Cortex of kidney (tissue), 1 donor: ENCODE measurements at places on chromosomes 16 and 17.

DNA sequence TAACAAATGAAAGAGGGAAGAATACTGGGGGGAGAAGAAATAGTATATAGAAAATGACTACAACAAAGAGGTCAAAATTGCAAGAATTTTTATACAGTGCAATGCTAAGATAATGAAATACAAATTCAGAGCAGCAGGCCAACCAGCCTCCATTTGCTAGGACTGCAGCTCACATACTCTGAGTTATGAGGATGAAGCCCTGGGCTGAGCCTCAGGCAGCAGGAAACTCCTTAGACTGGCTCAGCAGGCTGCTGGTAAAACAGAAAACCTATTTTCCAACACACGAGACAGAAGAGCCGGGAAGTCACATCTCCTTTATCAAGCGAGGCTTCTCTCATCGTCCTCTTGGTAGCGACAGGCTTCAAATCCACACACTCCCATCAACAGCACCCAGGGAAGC is 296.5 kb downstream of the SLC39A11 start:
- DNase-seq, result no peak

DNA sequence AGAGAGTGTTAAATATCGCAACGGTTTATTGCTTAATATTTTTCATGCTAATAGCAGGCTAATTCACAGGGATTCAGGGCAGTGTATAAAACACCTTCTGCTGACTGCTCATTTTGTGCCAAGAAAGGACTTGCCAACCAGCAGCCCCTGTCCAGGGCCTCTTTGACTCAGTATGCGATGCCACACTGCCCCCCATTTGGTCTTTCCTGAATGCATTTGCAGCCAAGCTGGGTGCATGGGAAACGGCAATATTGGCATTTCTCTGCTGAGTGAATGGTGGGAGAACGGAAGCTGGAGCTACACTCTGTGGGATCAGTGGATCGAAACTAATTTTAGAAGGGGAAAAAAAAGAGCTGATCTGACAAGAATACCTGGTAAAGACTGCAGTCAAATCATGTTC is 152.9 kb upstream of the C16orf82 start:
- no peak for DNase-seq

DNA sequence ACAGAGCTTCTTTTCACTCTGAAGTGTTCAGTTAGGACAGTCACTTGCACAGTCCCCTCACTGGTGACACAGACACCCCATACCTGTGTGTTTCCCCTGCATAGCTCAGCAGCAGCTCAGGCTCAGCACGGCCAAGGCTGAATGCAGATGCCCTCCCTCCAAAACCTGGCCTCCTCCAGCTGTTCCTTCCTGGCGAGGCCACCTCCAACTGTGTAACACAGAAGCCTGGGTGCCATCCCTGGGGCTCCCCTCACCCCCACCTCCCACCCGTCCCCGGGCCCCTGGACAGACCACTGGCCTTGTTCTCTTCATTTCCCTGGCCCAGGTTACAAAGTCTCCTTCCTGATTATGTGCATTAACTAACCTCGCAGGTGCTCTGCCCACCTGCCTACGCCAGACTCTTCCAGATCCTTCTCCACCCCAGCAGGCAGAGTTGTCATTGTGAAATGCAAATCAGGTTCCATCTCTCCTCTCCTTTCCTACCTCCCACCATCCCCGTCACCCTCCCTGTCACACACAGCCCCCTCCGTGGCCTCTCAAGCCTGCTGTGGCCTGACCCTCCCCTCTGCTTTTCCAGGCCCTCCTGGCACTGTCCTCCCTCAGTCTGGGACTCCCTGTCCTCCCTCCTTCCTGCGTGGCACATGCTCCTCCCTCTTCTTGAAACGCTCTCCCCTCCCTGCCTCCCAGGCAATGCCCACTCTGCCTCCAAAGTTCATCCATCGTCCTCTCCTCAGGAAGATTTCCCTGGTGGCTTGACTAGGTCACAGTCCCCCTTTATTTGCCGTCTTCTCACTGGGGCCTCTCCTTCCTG is 26.4 kb downstream of the MLYCD start:
- DNase-seq, result no peak

DNA sequence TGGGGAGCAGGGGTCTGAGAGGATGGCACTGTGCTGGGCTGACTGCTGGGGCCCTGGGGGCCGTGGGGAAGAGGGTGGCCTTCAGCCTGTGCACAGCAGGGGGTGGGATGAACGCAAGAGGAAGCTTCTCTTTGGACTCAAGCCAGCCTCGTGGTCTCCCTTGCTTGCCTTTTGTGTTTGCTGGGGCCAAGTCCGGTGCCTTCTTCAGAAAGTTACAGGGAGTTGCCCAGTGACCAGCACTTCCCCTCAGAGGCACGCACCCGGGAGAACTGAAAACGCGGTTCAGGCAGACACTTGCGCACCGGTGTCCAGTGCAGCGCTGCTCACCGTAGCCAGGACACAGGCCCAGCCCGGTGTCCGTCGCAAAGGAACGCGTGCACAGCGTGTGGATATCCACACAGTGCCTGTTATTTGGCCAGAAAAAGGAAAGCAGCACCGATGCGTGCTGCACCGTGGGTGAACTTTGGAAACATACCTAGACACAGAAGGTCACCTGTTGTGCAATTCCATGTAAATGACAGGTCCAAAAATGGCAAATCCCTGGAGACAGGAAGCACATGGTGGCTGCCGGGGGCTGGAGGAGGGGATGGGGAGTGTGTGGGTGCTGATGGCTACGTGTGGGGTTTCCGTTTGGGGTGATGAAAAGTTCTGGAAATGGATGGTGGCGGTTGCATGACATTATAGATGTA is 29.4 kb upstream of the NUDT16L1 start:
- DNase-seq, result no peak

GRCh38 chr17:1126801-1127550 is 52.8 kb downstream of the ABR start:
- no peak for DNase-seq

GRCh38 chr17:1060991-1061390 is 64.1 kb downstream of the TIMM22 start:
- DNase-seq, result no peak

DNA sequence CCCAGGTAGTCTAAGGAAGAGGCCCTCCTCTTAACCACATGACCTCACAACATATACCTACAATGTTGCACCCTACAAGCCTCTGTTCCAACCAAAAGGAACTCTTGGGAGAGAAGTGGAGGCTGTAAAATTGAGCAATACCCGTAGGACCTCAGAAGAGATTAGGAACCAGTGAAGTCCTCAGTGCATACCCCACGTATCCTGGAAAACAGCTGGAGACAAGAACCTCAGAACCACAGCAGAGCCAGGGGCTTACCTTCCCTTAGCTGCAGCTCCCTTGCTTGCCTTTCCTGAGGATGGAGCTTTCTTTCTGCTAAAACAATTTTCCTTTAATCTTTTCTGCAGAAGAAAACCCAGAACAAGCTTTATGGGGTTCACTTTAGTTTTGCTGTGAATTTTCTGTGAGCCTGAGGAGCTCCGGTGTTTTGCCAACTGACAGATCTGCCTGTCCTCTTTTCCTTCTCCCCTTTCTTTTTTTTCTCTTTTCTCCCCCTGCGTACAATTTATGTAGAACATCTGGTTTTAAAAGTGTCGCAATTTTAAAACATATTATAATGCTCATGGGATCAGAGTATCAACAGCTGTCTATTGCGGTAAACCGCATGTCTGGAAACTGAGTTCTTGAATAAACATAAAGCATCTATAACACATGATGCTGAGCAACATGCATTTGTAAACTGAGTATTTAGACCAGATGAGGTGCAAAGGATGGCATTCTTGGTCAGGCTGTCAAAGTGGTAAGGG is 226.4 kb upstream of the MAF start:
- no peak for DNase-seq

DNA sequence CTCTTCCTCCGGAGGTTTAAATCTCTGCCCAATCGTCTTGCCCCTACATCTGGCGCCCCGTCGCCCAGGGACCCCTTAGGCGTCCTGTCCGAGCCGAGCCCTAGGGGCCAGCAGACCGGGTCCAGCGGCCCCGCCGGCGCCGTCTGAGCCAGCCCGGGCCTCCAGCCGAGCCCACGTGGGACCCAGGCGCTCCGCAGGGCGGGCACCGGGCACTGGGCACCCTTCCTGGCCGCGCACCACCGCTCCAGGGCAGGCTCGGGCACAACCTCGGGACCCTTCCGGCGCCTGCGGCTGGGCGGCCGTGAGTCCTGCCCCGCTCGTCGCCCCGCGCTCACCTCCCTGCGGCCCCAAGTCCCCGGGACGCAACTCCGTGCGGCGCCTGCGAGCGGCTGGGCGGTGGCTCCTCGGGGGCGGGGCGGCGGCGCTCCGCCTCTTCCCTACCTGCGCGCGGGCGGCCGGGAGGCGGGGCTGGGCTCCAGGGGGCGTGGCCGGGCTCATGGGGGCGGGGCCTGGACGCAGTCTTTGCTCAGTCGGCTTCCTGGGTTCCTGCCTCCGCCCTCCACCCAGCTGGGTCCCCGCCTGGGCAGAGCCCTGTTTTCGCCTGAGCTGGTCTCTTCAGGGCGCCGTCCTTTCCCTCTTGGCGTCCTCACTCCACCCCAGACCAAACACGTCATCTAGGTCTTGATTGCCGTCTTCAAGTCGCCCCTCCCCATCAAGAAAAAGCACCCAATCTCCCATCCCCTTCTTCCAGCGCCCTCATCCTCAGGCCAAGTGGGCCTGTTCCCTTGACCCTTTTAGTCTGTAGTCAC is at the start of gene RHBDF2:
Gene RHBDF2, minus strand, starts transcription at position 406 of the 809 bp plus-strand sequence. CDS start 19,899 bp downstream, outside the sequence.
- no peak for DNase-seq

DNA sequence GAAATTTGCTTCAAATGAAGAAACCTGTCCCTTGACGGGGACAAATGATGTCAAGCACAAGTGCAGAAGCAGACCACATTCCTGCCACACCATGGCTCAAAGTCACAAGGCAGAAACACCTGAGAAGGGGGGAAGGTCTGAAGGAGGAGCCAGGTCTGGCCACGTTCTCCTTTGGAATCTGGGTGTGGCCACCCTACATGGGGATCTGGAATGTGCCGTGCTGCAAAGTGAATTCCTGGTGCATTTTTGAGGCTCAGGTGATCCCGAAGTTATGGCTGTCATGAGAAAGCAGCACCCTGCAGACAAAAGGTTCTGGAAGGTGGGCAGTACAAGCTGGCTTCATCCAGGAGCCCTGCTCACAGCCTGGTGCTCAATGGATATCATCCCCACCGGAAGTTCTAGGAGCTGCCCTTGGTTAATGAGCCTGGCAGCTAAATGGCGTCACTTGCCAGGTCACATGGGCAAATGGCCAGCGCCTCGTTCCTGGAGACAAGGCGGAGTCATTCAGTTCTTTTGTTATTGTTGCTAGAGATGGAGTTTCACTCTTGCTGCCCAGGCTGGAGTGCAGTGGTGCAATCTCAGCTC is 20.1 kb upstream of the ADCY9 start:
- no peak for DNase-seq
